LHCN-M2 (cell line): ENCODE measurements at places on chromosomes 5 and 9. TPM values are rescaled to one million over a fixed set of nuclear protein-coding genes. Genes with fewer than 3 reads are reported as not detected.

Gene KLHL9
- total RNA-seq = 35.5 and 39.4 TPM in 2 replicates

Gene PCDHGA10
- 17.4 and 21.4 TPM in 2 replicates for total RNA-seq

Gene TMEM252
- not detected in 2 replicates for total RNA-seq

Gene FBXW11
- total RNA-seq = 69.2 and 78.4 TPM in 2 replicates

Gene ASS1
- total RNA-seq = 73.1 and 116 TPM in 2 replicates

Gene SPOCK1
- total RNA-seq = 23.2 and 31.4 TPM in 2 replicates

Gene LCN9
- total RNA-seq = not detected in 2 replicates

Gene WDR55
- 27.1 and 28.9 TPM in 2 replicates for total RNA-seq

Gene ROPN1L
- 1.1 and 1.3 TPM in 2 replicates for total RNA-seq

Gene ZDHHC11
- 0.17 TPM in 1 of 2 replicates, not detected in the other for total RNA-seq

Gene GPR151
- not detected in 2 replicates for total RNA-seq

Gene FAM114A2
- 31.3 and 41.4 TPM in 2 replicates for total RNA-seq

Gene ENTPD2
- total RNA-seq = not detected in 2 replicates
